Ascending aorta (tissue), 2 donors: ENCODE measurements at places on chromosomes 3 and 15. TPM values are rescaled to one million over a fixed set of nuclear protein-coding genes. Genes with fewer than 3 reads are reported as not detected.

The IL5RA gene
- total RNA-seq: not detected

DNA sequence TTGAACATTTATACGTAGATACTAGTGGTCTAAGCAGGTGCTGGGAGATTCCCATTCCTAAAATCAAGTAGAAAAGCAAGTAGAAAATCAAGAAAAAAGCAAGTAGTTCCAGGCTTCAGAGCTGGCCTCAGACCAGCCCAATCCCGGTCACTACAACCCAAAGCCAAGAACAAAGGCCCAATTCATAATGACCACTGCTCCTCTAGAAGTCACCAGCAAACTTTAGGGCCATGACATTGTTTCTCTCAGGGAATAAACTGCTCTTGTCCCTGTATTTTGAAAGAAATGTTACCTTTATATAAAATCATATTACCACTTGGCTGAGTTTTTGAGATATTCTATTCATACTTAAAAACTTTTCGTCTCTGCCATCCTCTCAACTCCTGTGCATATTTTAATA, 106.3 kb upstream of the IL12A start:
- no peak overlapping the region for H3K4me3 ChIP-seq
- H3K36me3 ChIP-seq: no peaks in the 10 kb centered on the region
- no peak overlapping the region for H3K27ac ChIP-seq
- no peaks in the 10 kb centered on the region for H3K4me1 ChIP-seq

GRCh38 chr15:89444241-89445225, 51.9 kb downstream of the RHCG start:
- H3K4me3 ChIP-seq: no peak overlapping the region
- no peaks in the 10 kb centered on the region for H3K4me1 ChIP-seq
- H3K27me3 ChIP-seq: no peaks in the 10 kb centered on the region
- no peaks in the 10 kb centered on the region for H3K36me3 ChIP-seq

- no peak overlapping the region for H3K27ac ChIP-seq
- no peaks in the 10 kb centered on the region for H3K27me3 ChIP-seq
- no peak for DNase-seq
- H3K4me3 ChIP-seq: no peak overlapping the region
Observed at GRCh38 chr3:191244242-191244867, 45.3 kb downstream of the OSTN start.

- no peak overlapping the region for H3K4me3 ChIP-seq
- H3K36me3 ChIP-seq: peaks cover 7% of the 10 kb centered on the region
- H3K27me3 ChIP-seq: no peaks in the 10 kb centered on the region
Observed at GRCh38 chr3:188446766-188447165, 292.8 kb downstream of the LPP start.

The FBXW12 gene
- not detected for total RNA-seq

GRCh38 chr15:63111481-63111880, 10.2 kb upstream of the LACTB start:
- DNase-seq: no peak
- H3K27ac ChIP-seq: no peak overlapping the region
- H3K4me3 ChIP-seq: no peak overlapping the region
- no peaks in the 10 kb centered on the region for H3K36me3 ChIP-seq

GRCh38 chr3:183339461-183340086, 86.5 kb downstream of the B3GNT5 start:
- no peak overlapping the region for H3K4me3 ChIP-seq
- no peaks in the 10 kb centered on the region for H3K36me3 ChIP-seq
- no peak for DNase-seq
- no peaks in the 10 kb centered on the region for H3K27me3 ChIP-seq

GRCh38 chr3:28613511-28614106, 265.0 kb upstream of the AZI2 start:
- DNase-seq: no peak
- H3K27me3 ChIP-seq: no peaks in the 10 kb centered on the region
- no peaks in the 10 kb centered on the region for H3K4me1 ChIP-seq
- no peak overlapping the region for H3K4me3 ChIP-seq

GRCh38 chr3:134885877-134886621, 91.0 kb downstream of the EPHB1 start:
- H3K4me3 ChIP-seq: no peak overlapping the region
- no peaks in the 10 kb centered on the region for H3K36me3 ChIP-seq
- H3K4me1 ChIP-seq: no peaks in the 10 kb centered on the region
- no peak overlapping the region for H3K27ac ChIP-seq
- DNase-seq: no peak

The TAGLN3 gene
- total RNA-seq: not detected

DNA sequence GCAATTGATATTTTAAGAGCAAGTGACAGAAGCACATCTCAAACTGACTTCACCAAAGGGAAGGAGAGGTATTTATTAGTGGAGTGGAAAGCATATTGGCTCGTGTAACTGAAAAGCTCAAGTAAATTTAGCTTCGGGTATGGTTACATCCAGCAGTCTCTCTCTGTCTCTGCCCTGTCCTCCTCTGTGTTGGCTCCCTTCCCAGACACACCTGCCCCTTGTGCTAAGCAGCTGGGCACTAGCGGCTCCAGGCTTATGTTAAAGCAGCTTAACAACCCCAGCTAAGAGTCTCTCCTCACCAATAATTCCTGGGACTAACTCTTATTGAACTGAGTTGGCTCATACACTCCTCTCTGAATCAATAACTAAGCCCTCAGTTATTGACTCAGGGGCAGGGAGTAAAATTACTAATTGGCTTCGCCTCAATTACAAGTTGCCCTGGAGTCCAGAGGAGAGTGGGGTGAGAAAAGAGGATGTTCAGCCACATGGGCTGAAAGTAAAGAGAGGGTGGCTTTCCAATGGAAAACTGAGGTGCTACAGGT, 12.8 kb upstream of the SH3BP5 start:
- H3K36me3 ChIP-seq: no peaks in the 10 kb centered on the region
- H3K27me3 ChIP-seq: no peaks in the 10 kb centered on the region
- H3K27ac ChIP-seq: no peak overlapping the region

GRCh38 chr3:18033581-18034108, 291.2 kb upstream of the TBC1D5 start:
- no peaks in the 10 kb centered on the region for H3K36me3 ChIP-seq
- H3K27ac ChIP-seq: no peak overlapping the region
- no peaks in the 10 kb centered on the region for H3K4me1 ChIP-seq
- H3K27me3 ChIP-seq: no peaks in the 10 kb centered on the region
